ENCODE measurements at places on chromosomes 6 and 20.

GRCh38 chr20:6994452-6994851 is 227.0 kb downstream of the BMP2 start:
- DNase-seq: no peak

DNA sequence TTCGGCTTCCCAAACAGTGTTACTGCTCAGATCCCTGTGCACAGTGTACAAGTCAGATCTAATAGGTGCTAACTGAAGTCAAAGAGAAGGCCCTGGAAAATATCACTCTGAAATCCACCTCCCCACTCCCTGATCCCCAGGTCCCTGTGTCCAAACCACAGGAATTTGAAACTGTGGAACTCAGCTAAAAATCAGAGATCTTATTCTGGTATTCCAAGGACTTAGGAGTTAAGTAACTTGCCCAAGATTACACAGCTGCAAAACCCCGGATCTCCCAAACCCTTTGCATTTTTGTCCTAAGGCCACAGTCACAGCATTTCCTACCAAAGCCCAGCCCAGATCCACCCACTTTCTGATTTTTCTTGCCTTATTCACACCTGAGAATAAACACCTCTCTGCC is 32.3 kb upstream of the SLC23A2 start:
- DNase-seq: no peak

DNA sequence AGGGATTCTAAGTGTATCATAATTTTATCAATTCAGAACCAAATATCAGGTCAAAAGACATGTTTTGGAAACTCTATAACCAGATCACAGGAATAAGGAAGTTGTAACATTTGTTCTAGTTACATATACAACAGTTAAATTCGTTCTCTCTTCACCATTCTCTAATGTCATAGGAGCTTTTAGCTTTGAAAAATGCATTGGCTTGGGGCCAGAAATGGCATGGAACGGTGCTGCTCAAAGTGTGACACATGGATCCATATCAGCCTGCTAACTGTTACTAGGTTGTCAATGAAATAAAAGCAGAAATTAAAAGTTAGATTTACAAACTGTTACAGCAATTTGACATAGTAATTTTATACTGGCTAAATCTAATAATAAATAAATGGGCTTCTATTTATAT is 120.3 kb downstream of the LCA5 start:
- no peak for DNase-seq

- no peak for DNase-seq
Observed at GRCh38 chr6:18406955-18407749, 20.0 kb downstream of the RNF144B start.

DNA sequence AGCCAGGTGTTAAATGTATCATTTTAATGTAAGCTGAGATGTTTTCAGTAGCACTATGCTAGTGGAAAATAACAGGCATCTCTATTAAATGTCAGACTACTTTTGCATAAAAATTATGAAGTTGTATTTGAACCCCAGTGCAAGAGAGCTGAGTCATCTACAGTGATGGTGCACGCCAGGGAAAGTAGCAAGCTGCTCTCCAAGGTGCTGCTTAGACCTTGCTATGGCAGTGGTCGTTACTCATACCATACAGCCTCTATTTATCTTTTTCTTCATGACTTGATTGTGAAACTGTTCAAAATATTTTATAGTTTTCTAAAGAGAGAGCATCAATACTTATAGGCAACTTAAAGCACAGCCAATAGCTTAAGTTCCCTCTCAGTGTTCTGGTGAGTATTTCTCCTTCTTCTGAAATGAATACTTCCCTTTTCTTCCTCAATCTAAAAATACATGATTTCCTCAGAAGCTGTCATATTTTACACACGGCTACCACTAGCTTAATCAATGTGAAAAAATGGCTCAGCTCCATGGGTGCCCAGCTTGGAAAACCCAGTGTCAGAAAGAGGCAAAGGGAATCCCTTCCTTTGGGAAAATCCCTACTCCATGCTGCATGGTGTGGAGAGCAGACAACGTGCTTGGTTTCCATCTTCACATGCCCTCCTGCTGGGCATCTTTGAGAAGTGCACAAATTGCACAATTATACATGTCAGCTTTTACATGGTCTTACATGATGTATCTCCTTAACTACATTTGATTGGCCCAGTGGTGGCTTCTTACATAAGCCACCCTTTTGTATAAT is 105.6 kb downstream of the ELOVL4 start:
- no peak for DNase-seq

Measured in anterior cingulate cortex (tissue), 58 donors.